ENCODE measurements at places on chromosomes 4 and X.
A peak's percentile ranks its signal among the peaks of the same experiment; 100 is the strongest.

DNA sequence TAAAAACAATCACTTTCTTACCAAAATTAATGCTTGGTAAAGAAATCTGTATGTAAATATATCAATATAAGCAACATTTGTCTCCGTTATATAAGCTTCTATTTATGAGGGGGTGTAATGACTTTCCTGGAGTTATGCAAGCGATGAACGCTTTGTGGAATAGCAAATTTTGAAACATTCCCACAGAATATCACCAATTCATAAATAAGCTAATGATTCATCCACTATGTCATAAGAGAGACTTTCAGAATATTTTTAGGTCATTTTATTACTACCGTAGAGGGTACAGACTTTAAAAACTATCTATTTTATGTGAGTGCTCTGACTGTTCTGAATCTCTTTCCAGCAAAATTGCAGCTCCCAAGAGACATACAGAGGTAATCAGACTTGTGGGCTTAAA, 179.5 kb upstream of the FTHL17 start:
- DNase-seq = no peak

DNA sequence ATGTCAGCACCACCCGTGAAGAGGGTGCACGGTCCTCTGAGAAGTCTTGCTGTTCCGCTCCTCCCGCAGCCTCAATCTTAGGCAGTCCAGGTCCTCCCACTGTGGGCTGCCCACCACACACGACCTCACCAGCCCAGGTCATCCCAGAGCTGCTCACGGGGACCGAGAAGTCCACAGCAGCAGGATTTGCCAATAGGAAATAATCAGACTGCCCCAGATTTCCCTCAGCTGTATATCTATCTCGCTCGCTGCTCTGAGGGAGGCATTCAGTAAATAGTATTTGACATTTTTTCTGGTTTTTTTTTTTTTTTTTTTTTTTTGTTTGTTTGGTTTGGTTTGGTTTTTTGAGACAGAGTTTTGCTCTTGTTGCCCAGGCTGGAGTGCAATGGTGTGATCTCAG, 83.8 kb downstream of the STOX2 start:
- DNase-seq = no peak

- DNase-seq = no peak
These were observed 175.4 kb downstream of the PCDH10 start for GRCh38 chr4:133324491-133324890.

GRCh38 chrX:135438734-135439043, 16.9 kb downstream of the SMIM10L2A start:
- no peak for DNase-seq

DNA sequence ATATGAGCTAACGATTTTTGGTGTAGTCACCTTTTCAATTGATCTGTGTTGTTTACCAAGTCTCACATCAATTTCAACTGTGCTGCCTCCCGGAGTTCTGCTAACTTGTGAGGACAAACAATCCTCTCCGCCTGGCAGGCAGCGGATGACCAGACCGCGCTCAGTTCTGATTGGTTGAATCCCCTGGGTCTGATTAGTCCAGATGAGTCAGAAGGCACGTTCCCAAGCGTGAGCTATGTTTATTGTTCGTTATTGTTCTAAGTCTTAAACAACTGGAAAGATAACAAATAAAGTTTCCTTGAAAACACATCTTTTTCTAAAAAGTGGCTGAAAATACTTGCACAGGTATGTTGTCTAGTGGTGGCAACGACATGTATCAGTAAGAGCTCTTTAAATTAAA, 37.9 kb upstream of the TRPC3 start:
- no peak for DNase-seq

DNA sequence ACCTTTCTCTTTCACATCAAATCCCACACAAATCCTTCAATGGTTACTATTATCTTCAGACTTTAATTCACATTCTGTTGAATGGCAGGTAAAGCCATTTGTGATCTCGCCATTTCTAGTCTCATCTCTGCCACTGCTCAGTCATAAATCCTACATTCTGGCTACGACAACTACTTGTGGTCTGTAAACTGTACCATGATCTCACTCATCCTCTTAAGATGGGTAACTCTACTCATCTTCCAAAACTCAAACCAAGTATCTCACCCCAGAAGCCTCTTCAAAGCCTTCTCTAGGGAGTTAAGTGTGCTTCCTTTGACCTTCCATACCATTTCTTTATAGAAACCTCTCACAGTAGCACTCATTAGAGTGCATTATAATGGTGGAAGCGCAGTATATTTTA, 101.8 kb downstream of the NEK1 start:
- no peak for DNase-seq

DNA sequence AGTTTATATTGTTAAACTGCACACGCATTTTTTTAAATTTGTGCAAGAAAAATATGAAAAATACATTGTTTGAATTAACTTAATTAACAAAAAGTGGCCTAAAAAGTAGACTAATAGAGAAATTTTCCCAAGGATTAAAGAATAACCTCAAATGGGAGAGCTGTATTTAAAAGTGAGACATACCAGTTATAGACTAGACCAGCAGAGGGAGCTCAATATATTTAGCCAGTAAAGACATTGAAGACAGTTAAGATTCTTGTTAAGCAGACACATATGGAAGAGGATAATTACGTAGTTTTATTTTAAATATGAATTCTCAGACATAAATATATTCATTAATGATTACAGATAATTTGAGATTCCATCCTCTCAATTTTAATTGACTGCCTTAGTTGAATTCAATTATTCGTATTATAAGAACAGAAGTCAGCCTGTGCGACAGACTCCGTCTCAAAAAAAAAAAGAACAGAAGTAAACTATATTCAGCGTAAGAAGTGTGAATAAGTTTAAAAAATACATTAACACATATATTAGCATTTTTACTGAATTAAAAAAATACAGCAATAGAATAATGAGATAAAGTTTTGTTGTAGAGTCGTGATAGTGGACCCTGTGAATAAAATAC, 64.8 kb downstream of the GLRA3 start:
- no peak for DNase-seq

- DNase-seq = no peak
These were observed 5.8 kb upstream of the SEPTIN11 start for GRCh38 chr4:76943790-76944189.

- peak; percentile 24 for DNase-seq
These were observed 87.3 kb upstream of the TET2 start for GRCh38 chr4:105059337-105059736.

DNA sequence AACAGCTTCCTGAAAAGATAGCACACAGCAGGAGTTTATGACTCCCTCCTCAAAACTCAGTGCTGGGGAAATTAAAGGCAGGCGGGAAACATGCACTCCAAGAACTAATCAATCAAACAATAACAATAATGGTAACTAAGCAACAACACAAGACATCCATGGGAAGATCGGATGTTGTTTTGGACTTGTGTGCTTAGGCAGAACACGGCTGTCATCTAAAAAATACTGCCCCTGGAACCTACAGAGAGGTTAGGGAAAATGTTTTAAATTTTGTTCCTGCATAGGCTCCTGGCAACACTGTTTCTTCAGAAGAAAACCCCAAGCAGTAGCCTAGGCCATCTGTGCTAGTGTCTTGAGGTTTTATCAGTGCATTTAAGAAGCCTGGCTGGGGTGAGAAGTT, 1378.2 kb downstream of the STIM2 start:
- no peak for DNase-seq

- no peak for DNase-seq
These were observed 14.7 kb downstream of the C4orf54 start for GRCh38 chr4:99642725-99643489.

GRCh38 chrX:141652286-141652685, 46.3 kb downstream of the SPANXD start:
- no peak for DNase-seq

DNA sequence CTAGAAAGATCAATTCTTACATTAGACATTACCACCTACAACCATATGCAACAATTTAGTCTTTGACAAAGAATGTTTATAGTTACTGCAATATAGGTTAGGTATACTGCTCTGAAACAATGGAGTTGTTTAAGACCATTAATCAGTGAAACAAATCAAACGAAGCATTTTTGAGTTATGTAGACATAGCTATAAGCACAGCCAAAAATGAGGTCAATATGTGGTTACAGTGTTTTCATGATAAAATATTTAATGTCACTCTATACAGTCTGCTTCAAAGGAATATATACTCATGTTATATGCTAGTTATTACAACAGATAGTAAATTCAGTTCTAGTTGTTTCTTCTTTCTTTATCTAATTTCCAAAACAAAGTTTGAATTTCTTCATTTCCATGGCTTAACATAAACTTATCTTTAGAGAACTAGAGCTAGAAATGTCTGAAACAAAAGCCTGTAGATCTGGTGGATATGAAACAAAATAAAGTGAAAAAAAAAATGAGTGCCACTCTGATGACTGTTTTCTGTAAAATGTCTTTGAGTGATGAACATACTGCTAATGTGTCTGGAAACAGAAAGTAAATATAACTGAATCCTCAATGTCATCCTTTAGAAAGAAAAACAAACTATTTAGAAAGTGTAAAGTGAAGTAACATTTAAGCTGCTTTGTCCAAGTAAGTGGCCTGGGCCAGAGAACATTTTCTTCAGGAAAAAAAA, 809.0 kb downstream of the FAT4 start:
- no peak for DNase-seq

DNA sequence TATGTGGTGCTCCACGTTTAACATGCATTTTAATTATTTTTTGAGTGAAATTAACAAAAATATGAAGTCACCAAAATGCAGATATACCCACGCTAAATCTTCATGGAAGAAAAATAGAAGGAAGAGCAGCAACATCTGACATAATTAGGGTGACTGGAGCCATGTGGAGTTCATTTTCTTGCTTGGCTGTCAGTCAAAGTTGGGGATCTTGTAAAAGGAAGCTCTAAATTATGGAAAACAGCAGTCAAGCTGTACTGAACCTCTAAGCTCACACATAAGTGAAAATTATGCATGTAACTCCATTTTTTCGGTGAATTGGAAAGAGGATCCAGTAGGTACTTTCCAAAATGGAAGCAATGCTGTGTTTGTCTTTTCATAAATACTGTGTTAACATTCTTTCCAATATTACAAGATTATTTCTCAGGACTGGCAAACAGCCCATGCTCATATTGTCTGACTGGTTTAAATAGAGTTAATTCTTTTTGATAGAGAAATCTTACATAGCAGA, 9.7 kb upstream of the PDGFC start:
- no peak for DNase-seq

GRCh38 chr4:26094911-26095310, 180.9 kb downstream of the SMIM20 start:
- no peak for DNase-seq

DNA sequence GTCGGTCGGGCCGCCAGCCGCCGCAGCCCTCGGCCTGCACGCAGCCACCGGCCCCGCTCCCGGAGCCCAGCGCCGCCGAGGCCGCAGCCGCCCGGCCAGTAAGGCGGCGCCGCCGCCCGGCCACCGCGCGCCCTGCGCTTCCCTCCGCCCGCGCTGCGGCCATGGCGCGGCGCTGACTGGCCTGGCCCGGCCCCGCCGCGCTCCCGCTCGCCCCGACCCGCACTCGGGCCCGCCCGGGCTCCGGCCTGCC, 213 bp downstream of the NFKB1 start:
- DNase-seq = no peak

- DNase-seq = no peak
These were observed 606.8 kb upstream of the BOD1L1 start for GRCh38 chr4:14234307-14234706.

- DNase-seq = no peak
These were observed 27.4 kb downstream of the FRYL start for GRCh38 chr4:48752726-48753125.

- no peak for DNase-seq
These were observed 254.0 kb downstream of the SNCA start for GRCh38 chr4:89582756-89583505.

DNA sequence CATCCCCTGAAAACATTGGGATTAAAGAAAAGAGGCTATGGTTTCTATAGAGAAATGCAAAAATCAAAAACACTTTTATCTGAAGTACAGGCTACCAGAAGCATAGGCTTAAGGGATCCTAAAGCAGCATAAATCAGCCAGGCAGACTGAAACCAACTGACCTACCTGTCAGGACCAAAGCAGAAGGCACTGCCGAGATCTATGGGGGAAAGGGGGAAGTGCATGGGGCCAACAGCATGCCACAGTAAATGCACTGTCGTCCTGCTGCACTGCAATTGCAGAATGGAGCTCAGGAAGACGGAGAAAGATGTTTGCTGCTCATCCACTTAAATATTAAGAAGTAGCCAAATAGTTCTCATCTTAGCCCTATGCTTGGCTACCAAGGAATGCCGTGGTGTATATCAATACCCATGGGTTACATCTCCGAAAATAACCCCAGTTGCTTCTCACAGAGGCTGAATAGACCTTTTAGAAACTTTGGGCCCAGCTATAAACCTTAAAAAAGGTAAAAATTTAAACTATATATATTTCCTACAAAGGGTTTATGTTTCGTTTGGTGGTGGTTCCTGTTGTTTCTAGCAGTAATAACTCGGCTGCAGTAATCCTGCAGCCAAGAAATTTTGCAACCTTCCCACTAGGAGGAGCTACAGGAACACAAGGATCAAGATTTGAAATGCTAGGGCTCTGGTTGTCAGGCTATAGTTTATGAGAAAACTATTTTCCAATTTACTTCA, 312.2 kb upstream of the DIAPH2 start:
- DNase-seq = no peak

- DNase-seq = no peak
These were observed 33.2 kb downstream of the HMX1 start for GRCh38 chr4:8838296-8838960.

DNA sequence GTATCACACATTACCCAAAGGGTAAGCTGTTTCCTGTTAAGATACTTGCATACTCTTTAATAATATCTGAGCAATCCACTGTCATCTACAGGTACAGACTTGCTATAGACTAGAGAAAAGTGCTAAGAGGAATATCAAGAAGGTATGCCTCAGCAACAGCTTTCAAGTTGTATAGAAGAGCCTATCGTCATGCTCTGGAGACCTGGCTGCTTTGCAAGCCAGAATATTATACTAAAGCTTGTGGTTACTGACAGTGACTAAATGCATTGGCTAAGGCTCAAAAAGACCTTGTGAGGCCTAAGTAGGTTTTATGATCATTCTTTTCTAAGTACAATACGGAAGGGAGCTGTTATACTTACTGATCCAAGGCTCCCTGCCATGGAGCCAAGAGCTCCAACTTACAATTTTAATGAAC, 11.3 kb downstream of the LAMP2 start:
- DNase-seq = no peak

- DNase-seq = no peak
These were observed 54.1 kb downstream of the TXK start for GRCh38 chr4:48079972-48080391.

- no peak for DNase-seq
These were observed 44.2 kb downstream of the COQ2 start for GRCh38 chr4:83240379-83240875.

DNA sequence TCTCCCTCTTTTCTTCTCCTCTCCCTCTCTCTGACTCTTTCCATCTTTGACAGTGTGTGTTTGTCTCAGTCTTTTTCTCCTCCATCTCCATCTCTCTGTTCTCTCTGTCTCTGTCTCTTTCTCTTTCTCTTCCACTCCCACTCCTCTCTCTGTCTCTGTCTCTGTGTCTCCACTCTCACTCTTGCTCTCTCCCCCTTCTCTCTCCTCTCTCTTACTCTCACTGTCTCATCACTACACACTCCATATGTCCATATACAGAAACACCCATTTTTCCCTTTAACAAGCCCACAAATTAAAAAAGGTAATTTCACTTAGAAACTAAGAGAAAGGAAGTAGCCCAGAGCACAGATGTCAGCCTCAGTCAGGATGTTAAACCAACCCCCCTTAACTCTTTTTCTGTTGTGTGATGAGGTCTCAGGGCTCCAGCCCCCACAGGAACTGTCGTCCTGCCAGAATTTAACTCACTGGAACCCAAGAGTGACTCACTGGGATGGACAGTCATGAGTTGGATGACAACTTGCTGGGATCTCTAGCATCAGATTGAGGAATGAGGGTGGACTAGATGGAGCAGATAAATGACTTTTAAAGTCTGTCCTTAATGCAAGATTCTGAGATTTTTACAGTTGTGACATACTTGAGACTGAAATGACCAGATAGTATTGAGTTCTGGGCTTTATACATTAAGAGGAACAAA, 27.5 kb downstream of the OTUD6A start:
- no peak for DNase-seq
